ENCODE measurements at places on chromosomes 13 and 19.

GRCh38 chr13:41502031-41502430 is 44.7 kb downstream of the RGCC start:
- DNase-seq, result no peak

DNA sequence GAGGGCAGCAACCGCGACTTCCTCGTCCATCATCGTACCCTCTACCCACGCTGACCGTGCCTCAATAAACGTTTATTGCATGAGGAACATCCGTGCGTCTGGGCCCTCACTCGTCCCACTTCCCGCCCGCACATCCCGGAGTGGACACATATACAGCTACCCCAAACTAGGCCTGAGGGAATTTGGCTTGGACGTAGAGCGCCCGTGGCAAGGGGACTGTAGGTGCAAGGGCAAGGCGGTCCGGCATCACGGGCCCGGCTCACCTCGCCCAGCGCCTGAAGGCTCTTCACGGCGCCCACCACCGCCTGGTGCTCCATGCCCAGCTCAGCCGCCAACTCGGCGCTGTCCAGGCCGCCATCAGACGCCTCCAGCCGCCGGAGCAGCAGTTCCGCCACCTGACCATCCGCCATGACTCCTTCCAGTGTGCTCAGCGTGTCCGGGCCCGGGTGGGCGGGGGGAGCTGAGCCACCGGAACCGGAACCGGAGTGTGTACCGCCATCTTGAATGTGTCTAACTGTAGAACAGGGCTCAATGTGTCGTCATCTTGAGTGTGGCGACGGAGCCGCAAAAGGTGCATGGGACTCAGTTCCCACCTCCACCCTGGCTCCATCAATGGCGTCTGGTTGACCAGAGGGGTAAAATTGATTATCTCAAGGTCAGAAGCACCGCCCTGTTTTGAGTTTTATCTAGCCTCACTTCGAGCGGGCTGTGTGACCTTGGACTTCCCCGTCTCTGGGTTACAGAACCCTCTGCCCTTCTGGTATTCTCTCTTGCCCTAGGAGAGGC is at the start of gene FARSA:
Gene FARSA, minus strand, starts transcription at position 425 of the 786 bp plus-strand sequence. Its CDS starts 15 bp downstream, at position 410.
- peak; percentile 85 for DNase-seq

DNA sequence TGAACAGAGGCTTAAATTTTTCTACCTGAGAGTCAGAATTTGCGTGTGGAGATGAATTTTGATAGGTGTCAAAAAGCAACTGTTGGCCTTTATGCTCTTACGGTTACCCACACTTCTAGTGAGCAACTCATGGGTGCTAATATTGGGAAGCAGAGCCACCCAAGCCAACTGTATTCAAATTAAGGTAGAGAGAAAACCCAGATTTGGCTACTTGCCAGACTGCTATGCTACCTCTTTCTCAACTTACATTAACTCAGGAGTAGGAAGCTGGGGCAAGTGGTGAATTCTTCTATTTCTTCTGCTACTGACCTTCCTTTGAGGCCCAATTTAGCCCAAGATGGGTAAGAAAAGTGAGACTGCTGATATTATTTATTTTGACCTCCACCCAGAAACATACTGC is 83.9 kb downstream of the OLFM4 start:
- no peak for DNase-seq

DNA sequence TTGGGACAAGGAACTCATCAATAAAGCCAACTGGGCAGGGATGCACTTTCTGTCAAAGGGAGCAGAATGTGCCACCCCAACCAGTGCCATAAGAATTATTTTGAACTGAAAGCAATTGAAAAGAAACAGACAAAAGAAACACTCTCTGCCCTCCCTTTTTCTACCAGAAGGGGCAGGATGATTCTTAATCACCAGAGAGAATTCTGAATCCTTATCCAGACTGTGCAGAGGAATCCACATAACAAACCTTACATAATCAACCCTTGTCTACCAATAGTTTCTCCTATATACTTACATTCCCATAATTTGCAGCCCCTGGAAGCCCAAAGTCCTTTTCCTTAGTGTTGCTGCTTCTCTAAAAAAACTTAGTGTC is 520.7 kb upstream of the NBEA start:
- DNase-seq, result no peak

GRCh38 chr13:111343186-111343805 is 22.9 kb downstream of the TEX29 start:
- no peak for DNase-seq

DNA sequence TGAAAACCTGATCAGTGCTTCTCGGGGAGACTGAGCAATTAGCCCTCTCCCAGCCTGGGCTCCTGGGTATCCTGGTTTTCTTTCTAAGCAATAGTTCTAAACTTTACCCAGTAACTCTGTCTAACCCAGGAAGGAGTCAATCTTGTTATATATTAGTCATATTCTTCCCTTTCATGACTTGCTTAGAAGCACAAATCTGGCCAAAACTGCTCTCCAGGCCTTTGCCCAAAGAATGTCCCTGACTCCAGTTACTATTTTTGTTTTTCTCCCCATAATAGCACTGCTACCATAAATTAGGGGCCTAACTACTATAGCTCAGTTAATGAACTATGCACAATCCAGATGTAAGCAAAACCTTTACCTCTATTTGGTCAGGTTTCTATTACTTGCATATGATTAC is 355.8 kb upstream of the HTR2A start:
- DNase-seq, result no peak
